ENCODE measurements at places on chromosomes 5 and 9.

DNA sequence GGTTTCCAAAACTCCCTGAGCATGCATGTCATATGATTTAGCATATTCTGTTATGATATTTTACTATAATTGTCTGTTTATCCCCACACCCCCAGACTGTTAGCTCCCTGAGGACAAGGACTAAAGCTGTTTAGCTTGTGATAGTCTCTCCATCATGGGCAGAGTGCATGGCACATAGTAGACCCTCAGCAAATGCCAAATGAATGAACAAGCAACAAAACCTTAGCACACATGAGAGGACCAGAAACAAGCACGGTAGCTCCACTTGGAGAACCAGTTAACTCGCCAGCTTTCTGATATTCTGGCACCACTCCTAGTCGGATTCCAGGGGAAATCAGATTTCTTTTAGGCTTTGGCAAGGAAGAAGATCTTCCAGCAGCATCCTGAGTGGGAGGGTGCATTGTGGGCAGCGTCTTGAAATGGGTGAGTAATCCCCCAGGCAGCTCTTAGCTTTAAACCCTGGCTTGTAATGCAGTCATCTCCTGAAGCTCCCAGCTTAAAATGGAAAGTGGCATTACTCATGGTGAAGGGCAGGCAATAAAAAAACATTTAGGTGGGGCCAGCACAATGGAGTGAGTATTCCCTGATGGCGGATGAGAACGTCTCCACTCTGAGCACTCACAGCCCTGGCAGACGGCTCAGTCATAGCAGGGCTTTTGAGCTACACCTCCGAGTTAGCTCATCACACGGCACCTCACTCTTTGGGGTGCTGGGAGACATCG lies 41.1 kb downstream of the FGF1 start:
- peak; percentile 70 for DNase-seq

- no peak for DNase-seq
These were observed 133.4 kb downstream of the TRPM3 start for GRCh38 chr9:70987986-70988385.

DNA sequence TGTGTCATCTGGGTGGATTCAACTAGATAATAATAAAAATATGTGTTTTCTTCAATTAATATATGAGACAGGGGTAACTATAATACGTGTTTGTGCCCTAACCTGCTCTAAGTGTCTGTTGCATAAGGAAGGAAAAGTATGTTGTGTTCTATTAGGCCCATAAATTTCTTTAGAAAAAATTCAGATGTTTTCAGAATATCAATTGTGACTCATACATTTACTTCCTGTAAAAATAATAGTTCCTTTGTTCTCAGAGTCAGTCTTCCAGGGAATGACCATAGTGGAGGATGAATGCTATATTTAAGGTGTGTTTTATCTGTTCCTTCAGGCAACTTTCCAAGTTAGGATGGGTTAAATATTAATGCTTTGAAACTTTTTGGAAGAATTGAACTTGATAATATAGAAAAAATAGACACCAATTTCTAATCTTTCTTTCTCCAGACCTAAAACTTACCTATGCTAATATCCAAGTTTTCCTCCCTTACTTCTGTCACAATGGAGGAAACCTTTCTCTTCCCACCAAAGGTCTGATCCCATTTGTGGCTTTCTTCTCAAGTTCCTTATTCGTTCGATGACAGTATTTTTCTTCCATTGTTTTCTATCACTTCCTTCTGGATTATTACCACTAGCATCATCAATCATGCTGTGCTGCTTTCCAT lies 49.9 kb downstream of the ISL1 start:
- DNase-seq = no peak

GRCh38 chr5:143194206-143194605 lies 209.3 kb downstream of the NR3C1 start:
- DNase-seq = no peak

DNA sequence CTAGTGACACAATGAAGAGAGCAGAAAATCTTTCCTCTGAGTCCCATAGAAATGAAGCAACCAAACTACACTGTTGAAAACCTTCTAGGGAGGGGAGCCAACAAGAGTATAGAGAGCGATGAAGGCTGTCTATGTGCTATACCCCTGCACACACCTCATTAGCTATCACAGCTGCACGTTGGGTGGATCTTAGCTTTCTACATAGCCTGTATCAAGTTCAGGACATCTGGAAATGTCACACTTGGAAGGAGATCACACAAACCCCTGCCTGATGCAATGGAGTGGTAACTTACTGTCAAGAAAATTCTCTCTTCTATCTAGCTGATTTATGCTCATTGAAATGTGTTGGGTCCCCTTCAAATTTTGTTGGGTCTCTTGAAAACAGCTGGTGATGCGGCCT lies 127.0 kb upstream of the NTRK2 start:
- DNase-seq = no peak

Measured in smooth muscle cell of the brain vasculature (primary cell).